ENCODE measurements at places on chromosomes 4 and X.

DNA sequence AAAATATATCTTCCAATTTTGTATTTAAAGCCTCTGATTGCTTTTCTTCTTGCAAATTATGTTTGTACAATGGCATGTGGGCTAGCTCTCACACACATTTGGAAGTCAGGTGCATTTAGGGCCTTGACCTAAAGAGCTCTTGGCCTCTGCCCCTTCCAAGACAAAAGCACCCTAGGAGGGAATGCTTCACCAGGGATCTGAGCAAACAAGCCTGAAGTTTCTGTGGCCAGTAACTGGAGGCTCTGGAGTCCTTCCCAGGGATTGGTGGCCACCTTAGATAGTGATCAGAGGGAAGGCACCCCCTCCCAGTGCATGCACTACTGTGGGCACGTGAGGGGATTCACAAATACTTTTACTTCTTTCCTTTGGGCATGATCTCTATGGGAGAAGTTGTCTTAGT lies 60.3 kb upstream of the DIPK2B start:
- no peak for DNase-seq

- no peak for DNase-seq
These were observed 8.5 kb downstream of the ANXA5 start for GRCh38 chr4:121688261-121688660.

DNA sequence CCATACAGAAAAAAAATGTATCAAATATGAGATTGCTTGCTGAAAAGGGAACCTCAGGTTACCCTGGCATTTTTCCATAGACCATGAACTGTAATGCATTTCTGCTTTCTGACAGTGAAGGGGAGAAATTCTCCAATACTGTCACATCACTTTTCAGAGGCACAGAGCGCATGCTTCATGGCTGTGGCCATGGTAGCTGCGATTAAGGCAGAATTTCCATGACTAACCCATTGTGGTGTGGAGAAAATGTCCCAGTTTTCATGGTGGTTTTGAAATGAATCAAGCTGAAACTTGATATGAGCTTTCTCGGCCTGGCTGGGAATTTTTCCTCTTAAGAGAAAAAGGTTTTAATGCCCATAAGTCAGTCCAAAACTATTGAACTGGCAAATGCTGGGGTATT lies 39.5 kb upstream of the MAP3K15 start:
- DNase-seq: no peak

- no peak for DNase-seq
These were observed 4.0 kb downstream of the DCLK2 start for GRCh38 chr4:150082241-150082640.

DNA sequence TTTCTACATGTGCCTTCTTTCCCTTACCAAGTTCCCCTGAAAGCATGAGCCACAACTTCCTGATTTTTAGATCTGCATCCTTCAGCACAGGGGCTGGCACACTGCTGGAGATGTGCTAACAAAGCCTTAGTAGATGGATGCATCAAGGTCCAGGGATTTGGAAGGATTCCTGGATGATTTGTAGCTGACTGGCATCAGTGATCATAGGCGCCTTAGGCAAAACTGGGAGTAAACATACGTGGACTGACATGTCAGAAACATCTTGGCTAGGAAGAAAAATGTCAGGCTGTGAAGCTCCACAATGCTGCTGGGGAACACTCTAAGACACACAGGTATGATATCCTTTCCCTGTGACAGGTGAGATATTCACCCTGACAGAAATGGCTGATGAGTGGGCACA lies 156.4 kb downstream of the AMELX start:
- no peak for DNase-seq
